NCI-H1092 (cell line): ENCODE measurements at places on chromosomes 16 and 17.

- no peak for DNase-seq
These were observed 2292.0 kb downstream of the TP53TG3F start for GRCh38 chr16:35751191-35751941.

DNA sequence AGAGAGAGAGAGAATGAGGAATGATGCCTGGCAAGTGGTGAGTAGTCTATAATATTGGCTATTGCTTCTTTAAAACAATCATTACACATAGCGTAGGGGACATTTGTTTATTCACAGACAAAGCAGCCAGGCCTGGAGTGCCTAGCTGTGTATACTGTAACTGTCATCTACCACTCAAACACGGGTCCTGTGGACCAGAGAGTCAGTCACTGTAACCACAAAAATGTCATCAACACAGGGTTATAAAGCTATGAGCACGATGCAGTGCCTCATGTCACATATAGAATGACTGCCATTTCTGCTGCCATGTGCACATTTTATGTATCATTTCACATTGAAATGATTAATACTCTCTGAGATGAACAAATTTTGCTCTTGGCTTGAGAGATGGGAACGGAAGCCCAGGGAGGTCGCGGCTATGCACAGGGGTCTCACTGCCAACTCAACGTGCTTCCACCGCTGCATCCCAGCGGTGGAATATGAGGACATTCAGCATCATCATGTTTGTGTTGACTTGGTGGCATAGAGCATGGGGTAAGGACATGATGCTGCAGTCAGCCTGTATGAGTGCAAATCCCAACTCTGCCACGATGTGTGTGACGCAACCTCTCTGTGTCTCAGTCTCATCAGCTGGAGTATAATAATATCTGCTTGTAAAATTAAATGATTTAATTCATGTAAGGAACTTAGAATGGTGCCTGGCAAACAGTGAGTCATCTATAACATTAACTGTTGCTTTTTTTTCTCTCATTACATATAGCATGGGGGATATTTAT is 3.3 kb downstream of the MT1H start:
- no peak for DNase-seq

GRCh38 chr16:3485097-3485745 is 10.1 kb downstream of the C16orf90 start:
- no peak for DNase-seq

DNA sequence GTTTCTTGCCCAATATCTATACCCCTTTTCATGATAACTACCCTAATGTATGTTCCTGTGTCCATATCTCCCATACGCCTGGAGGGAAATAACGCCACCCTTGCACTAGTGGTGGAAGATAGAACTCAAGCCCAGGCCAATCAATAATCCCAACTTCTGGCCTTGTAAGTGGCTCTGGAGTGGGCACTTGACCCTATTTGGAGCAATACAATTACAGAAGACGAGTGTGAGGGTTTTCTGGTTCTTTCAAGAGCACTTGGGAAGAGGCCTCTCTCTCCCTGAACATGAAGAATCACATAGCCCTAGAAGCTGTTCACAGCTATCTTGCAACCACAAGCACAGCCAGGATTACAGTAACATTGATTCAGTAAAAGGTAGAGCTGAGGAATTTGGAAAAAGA is 217.9 kb downstream of the RAB11FIP4 start:
- DNase-seq: no peak

DNA sequence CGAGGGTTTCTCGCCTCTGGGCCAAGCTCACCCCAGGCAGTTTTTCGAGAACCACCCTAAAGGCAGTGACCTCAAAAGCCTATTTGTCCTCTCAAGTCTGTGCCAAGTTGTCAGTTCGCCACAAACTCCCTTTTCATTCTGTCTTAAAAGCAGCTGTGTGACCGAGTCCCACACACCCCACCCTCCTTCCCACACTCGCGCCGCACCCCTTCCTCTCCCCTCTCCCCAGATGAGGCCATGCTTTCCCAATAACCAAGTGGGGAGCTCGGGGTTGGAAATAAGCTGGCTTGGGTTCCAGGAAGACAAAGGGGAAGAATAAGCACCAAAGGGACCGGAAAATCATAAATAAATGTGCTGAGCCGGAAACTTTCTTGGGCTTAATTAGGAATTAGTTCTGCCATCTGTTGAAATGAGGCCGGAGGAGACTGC is 36.7 kb downstream of the GRIN2C start:
- DNase-seq: no peak

DNA sequence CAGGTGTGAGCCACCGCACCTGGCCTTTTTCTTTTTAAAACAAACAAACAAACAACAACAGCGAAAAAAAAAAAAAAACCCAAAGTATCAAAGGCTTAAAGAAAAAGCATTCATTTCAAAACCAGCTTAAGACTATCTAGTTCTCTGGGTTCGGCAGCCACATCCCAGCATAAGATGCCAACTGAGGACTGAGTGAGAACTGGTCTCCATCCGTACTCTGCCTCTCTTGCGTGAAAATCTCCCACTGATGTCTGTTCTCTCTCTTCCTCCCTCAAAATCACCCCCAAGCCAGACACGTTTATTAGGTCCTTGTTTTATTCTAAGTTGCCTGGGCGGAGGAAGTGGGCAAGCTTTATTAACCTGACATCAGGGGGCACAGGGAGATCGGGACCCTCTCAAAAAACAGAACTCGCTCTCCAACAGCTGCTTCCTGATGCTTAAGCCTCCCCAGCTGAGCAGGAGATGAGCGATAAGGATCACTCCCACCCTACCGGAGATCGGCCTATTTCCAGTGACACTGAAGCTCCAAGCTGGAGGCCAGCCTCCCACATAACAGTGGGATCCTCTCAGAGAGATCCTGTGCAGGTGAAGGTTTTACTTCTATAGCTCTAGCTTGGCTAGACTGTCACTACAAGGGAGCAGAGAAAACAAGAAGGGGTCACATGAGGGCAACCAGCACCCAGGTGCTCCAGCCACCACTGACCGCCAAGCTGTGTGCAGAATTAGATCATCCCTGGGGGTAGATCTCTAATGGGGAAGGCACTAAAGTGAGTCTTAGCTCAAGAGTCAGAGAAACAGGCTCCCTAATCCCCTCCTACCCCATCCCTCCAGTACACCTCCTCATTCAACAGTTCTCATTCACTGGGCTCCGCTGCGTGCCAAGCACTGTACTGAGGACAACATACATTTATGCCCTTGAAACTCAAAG is 13.6 kb downstream of the CDC42EP4 start:
- no peak for DNase-seq

DNA sequence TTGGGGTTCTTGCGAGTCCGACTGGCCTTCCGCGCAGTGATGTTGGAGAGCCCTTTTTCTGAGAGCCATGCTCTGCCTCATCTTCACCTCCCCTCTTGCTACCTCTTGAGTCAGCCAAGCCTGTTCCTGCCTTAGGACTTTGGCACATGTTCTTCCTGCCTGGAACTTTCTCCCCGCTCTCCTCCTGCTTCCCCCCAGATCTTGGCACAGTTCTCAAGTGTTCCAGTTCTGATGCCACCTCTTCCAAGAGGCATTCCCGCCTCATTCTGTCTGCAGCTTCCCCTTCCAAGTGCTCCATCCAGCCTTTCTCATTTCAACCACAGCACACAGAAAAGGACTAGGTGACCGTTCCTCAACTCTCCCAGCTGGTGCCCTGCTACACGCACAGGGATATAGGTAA is 7.7 kb downstream of the AKAP1 start:
- no peak for DNase-seq

- DNase-seq: no peak
These were observed 26.7 kb downstream of the TBX4 start for GRCh38 chr17:61478790-61479492.

- DNase-seq: no peak
These were observed 52.5 kb downstream of the WSB1 start for GRCh38 chr17:27346228-27346899.

- no peak for DNase-seq
These were observed 21.1 kb downstream of the GJD3 start for GRCh38 chr17:40343219-40344119.

DNA sequence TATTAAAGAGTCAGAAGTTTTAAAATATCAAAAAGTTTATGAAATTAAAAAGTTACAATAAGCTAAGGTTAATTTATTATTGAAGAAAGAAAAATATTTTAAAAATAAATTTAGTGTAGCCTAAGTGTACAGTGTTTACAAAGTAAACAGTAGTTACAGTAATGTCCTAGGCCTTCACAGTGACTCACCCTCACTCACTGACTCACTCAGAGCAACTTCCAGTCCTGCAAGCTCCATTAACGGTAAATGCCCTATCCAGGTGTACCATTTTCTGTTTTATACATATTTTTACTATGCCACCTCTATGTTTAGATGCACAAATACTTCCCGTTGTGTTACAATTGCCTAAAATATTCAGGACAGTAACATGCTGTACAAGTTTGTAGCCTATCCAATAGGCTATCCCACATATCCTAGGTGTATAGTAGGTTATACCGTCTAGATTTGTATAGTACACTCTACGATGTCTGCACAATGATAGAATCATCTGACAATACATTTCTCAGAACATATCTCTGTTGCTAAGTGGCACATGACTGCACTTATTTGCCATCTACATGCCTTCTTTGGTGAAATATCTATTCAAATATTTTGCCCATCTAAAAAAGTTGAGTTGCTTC is 67.2 kb upstream of the WSB1 start:
- DNase-seq: no peak

DNA sequence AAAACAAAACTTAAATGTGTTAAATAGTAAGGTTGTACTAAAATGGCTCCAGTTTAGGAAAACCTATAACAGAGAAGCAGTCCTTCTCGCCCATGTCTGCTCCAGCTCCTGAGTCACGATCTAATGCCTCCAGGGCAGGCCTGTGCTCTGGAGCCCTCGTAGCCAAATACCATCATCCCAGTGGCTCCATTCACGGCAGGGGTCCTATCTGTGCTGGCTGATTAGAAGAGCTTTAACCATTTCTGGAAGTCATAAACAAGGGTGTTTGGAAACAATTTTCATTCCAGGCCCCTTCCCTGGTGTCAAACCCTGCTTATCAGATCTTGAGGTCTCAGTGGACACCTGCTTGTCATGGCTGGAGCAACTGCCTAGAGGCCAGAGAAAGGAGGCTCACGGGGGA is 336.9 kb downstream of the SOX9 start:
- DNase-seq: no peak

DNA sequence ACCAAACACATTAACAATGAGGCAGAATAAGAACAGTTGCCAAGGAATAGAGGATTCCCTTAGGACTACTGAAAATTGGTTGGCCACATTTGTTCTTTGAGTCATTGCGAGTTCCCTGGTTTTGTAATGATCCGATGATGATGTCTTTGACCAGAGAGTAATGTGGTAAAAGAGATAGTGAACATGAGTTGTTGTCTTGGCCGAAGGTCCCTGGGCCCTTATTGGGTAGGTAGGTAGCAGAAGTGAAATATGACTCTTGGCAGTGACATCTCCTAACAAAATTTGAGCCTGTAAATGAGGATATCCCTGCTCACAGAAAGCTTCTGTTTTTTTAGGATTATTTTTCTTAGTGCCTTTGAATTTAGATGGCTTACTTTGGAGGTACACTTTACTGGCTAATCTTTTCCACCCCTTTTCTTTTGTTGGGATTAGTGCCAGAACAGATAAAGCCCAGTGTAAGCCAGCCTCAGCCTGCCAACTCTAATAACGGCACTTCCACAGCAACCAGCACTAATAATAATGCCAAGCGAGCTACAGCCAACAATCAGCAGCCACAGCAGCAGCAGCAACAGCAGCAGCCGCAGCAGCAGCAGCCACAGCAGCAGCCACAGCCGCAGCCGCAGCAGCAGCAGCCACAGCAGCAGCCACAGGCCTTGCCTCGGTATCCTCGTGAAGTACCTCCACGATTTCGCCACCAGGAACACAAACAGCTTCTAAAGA is 47.2 kb downstream of the TNRC6A start:
- no peak for DNase-seq

DNA sequence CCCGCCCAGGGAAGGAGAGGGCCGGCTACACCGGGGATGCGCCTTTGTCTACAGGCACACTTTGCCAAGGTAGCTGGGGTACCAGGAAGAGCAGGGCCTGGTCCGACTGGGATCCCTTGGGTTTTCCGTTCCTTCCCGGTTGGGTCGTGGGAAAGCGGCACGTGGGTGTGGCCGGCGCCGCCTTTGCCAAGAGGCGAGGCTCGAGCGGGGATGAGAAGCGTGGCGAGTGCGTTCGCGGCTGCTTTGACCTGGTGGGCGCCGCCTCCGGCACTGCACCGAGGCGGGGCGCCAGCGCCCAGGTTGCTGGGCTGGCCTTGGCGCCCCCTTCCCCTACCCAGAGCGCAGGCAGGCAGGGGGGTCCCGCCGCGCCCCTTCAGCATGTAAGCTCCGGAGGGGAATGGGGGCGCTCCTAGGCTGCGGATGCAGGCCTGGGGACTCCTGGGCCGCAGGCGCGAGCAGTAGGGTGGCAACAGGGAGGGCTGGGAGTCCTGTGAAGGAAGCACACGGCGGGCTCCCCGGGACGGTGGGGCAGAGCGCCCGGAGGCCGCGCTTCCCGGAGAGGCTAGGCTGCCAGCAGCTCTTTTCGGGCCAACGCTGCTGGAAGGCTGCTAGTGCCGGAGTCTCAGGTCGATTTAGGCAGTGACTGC is 2.0 kb downstream of the HAS3 start:
- peak; percentile 33 for DNase-seq

- DNase-seq: no peak
These were observed 6.2 kb downstream of the IL32 start for GRCh38 chr16:3071655-3072054.

GRCh38 chr16:67872631-67873434 is at the start of gene EDC4:
Gene EDC4 (plus strand): TSS chr16:67873052. CDS start chr16:67873262, 210 bp downstream.
- peak; percentile 63 for DNase-seq

GRCh38 chr17:7019839-7020519 is 2.9 kb upstream of the BCL6B start:
- DNase-seq: peak; percentile 6

- no peak for DNase-seq
These were observed 19.8 kb downstream of the CYB561 start for GRCh38 chr17:63426041-63426916.

DNA sequence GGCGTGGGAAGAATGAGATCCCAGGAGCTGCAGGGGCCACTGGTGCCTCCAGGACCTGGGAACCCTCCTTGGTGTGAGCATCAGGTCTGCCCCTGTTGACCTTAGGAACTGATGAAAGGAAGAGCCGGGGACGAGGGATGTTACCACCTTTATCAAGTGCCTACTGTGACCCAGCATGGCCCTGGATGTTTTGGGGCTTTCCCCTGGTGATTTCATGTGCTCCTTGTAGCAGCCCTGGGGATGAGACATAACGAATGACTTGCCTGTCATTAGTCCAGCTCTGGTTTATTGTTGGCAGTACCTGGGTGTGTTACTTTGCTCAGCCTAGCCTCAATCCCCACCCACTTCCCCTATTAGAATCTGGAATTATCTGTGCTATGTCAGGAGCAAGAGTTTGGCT is 39.9 kb downstream of the WSCD1 start:
- DNase-seq: no peak

DNA sequence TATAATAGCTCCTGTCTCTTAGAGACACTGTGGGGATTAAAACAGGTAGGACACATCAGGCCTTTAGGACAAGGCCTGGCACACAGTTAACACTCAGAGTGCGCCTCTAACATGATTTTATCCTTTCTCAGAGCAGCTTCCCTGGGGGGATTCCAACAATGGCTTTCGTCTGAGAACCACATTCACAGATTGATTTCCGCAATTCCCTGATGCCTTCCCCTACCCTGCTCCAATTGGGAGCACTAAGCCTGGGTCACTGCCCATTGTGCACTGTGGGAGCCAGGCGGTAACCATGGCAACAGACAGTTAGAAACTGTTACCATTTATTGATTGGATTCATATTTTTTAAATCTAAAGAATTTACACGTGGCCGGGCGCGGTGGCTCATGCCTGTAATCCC is 5.9 kb upstream of the ALKBH5 start:
- DNase-seq: no peak

- no peak for DNase-seq
These were observed 43.8 kb downstream of the SOCS1 start for GRCh38 chr16:11211977-11212797.

- peak; percentile 55 for DNase-seq
These were observed at the start of gene DNAI2 for GRCh38 chr17:74274060-74274708. Gene DNAI2 (plus strand): TSS chr17:74274234. CDS start chr17:74281818, 7,584 bp downstream.
